T-helper 9 cell (primary cell): ENCODE measurements at places on chromosomes 1 and 21.

DNA sequence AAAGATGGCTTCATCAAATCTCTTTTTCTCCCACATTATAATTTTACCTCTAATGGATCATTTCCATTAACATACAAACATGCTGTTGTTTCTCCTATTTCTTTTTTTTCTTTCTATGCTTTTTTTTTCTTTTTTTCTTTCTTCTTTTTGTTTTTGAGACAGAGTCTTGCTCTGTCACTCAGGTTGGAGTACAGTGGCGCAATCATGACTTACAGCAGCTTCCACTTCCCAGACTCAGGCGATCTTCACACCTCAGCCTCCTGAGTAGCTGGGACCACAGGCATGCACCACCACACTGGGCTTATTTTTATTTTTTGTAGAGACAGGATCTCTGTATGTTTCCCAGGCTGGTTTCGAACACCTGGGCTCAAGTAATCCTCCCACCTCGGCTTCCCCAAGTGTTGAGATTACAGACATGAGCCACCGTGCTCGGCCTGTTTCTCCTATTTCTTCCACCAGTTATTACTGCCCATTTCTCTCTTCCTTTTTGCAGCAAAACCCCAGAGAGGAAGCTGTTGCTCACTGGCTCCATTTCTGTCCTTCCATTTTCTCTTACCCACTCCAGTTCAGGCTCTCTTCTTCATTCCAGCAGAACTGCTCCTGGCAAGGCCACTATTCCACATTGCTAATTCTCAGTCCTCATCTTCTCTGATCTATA lies 32.1 kb upstream of the OPRD1 start:
- DNase-seq = no peak

DNA sequence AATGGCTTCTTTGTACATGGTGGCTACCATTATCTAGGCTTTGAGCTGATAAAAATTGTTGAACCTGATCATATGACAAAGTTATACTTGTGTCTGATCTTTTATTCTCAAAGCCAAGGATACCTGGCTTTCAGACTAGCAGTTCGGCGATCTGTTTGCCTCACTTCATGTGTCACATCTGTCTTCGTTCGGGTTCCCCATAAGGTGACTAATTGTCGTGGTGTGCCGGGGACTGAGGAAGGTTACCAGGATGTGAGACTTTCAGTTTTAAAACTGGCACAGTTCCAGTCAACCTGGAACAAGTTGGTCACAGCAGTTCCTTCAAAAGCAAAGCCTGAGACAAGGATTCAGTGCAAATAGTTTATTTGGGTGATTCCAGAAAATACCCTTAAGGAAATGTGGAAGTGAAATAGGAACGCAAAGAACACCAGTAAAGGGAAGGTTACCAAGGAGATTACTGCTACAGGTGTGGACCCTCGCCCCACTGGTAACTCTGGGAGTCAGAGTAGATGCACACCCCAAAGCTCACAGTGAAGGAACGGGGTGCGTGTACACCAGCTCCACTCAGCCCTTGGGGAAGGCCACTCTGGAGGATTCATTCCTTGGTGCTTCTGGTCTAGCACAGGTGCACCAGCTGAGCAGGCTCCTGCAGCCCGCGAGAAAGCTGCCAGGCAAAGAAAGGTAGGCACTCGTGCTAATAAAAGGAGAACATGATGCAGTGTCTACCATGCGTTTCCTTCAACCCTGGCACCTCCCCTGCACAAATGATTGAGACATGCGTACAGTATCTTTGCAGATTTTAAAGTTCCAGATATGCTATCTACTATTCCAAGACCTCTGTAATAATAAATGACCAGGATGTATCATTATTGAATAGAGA lies 69.0 kb downstream of the VWA5B1 start:
- no peak for DNase-seq

DNA sequence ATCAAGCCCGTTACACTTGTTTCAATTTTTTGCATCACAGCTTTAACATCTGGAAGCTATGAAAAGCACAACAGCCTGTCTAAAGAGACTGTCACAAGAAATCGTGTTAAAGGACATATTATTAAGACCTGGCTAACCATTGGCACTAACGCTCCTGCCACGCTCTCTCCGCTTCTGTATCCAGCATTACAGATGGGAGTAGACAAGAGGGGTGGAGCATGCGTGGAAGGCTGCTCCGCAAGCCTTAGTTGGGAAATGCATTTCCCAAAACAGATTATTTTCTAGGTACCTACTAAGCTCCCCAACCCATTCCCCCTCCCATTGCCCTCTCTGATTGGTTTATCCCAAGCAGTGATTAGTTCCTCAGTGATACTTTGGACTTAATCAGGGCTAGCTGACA lies 72.4 kb downstream of the NTNG1 start:
- DNase-seq = no peak

GRCh38 chr1:110477041-110477440 lies 26.1 kb downstream of the PROK1 start:
- DNase-seq = no peak

GRCh38 chr1:83900524-83900923 lies 98.4 kb downstream of the TTLL7 start:
- DNase-seq = no peak

DNA sequence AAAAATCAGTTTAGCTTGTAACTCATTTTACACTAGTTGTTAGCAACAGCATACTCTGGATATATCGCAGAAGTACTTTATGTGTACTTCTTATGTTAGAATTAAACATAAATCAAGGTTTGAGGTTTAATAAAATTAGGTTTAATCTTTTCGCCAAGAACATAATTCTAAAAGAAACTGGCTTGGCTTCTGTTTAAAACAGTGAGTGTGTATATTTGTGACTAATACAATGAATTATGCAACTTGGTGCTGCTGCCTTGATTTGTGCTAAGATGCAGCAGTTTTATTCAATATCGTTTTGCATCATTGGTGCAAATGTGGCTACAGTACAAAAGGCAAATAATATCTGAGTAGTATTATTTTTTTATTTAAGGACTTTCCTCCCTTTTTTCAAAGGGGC lies 44.8 kb downstream of the USP25 start:
- DNase-seq = no peak
